ENCODE measurements at places on chromosomes 3 and 15. TPM values are rescaled to one million over a fixed set of nuclear protein-coding genes. Genes with fewer than 3 reads are reported as not detected.

The UACA gene
- total RNA-seq: 38.9 TPM

The CPEB1 gene
- 0.94 TPM for total RNA-seq

The REC114 gene
- not detected for total RNA-seq

The CCDC71 gene
- 36.2 TPM for total RNA-seq

The CPA3 gene
- not detected for total RNA-seq

The DNASE1L3 gene
- not detected for total RNA-seq

The SCG3 gene
- total RNA-seq: not detected

The MYO5A gene
- 31.3 TPM for total RNA-seq

The PLOD2 gene
- 74.7 TPM for total RNA-seq

The DZIP1L gene
- 27.4 TPM for total RNA-seq

DNA sequence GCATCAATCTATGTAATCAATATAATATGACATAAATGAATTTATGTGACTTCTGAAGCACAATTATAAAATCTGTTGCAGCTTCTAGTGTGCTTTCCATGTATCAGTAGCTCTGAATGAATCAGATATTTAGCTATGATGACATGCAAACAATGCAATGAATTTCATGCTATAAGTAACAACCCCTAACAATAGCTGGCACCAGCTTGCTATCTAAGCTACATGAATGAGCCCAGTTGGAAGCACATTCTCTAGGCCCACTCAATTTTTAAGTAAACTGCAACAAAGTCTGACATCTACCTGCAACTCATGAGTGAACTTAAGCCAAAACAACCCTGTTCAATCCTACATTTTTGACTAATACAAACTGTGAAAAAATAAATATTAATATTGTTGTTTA is 507.3 kb upstream of the ROBO1 start:
- no peak for DNase-seq

DNA sequence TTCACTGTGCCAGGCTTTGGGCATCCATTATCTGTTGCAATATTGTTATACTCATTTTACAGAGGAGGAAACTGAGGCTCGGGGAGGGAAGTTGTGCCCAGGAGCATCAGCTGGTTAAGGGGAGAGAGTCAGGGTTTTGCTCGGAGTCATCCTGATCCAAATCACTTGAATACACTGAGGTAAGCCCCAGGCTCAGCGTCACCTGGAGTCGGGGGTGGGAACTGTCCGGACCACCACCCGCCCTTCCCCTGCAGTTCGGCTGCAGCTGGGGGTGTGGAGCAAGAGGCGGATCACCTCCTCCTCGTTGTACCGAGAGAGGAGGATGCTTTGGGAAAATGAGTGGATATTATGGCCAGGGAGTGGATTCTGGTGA is 646 bp downstream of the HRH1 start:
- peak; percentile 43 for DNase-seq

- DNase-seq: peak; percentile 38
These were observed 66.8 kb downstream of the STAC start for GRCh38 chr3:36447061-36447460.

GRCh38 chr15:99542828-99543227 is 23.0 kb upstream of the MEF2A start:
- DNase-seq: no peak

- DNase-seq: no peak
These were observed 38.8 kb upstream of the TNFSF10 start for GRCh38 chr3:172561897-172562640.

GRCh38 chr3:113275929-113276750 is 64.8 kb downstream of the BOC start:
- peak; percentile 98 for DNase-seq
